ENCODE measurements at places on chromosomes 3 and 15.
A peak's percentile ranks its signal among the peaks of the same experiment; 100 is the strongest.

GRCh38 chr15:78988361-78988911, 43.6 kb upstream of the CTSH start:
- peak; percentile 22 for DNase-seq

GRCh38 chr3:123341871-123342630, 106.8 kb downstream of the ADCY5 start:
- DNase-seq = no peak

- DNase-seq = no peak
Observed at GRCh38 chr3:21792176-21792575, 41.2 kb upstream of the ZNF385D start.

DNA sequence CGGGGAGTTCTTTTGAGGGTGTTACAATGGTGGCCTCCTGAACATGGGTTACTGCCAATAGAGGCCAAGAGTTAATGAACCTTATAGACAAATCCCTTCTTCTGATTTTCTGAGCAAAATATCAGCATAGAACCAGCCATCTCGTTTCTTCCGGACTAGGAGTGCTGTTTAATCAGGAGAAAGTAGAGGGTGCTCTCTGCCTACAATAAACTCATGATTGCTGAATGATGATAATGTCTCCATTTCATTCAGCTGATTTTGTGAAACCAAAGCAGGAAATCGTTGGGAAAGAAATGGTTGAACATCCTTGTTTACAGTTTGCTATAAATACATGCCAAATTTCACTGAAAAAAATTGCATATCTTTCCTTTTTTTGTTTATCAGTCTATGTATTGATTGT, 142.8 kb upstream of the PLSCR5 start:
- DNase-seq = no peak

GRCh38 chr15:66387163-66388042, 691 bp downstream of the MAP2K1 start:
- DNase-seq = peak; percentile 39

All from nucleus accumbens (tissue), 56 donors.